Central memory CD4-positive, alpha-beta T cell (primary cell): ENCODE measurements at places on chromosomes 6 and 20.
A peak's percentile ranks its signal among the peaks of the same experiment; 100 is the strongest.

DNA sequence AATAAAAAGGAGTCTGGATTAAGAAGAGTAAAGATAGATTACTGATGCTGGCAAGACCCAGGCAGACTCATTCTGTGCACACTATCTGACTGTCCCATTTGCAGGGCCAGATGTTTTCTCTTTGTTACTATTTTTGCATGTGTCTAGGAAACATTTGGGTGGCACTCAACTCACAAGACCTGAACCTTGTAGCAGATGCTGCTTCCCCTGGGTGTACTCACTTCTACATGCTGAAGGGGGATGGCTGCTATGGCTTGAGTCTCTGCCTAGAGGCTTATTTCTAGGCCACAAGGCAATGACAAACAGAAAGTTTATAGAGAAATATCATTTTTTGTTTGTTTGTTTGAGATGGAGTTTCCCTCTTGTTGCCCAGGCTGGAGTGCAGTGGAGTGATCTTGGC is 351.4 kb downstream of the FOXA2 start:
- no peak for DNase-seq

DNA sequence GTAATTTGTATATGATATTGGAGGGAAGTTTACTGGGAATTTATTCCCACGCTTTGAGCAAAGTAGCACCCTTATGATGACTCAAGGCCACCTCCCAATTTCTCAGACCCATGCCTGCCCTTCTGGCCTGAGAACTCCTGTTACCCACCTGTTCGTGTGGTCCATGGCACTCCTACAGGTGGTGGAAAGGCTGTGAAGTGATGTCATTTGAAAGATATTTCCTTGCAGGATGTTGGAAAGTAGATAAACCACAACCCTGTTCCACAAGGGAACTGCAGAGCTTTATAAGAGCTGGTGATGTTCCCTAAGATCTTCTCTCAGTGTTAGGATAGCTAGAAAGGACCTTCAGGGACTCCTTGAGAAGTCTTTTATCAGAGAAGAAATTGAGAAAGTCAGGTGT is 70.5 kb downstream of the ADGRG6 start:
- no peak for DNase-seq

DNA sequence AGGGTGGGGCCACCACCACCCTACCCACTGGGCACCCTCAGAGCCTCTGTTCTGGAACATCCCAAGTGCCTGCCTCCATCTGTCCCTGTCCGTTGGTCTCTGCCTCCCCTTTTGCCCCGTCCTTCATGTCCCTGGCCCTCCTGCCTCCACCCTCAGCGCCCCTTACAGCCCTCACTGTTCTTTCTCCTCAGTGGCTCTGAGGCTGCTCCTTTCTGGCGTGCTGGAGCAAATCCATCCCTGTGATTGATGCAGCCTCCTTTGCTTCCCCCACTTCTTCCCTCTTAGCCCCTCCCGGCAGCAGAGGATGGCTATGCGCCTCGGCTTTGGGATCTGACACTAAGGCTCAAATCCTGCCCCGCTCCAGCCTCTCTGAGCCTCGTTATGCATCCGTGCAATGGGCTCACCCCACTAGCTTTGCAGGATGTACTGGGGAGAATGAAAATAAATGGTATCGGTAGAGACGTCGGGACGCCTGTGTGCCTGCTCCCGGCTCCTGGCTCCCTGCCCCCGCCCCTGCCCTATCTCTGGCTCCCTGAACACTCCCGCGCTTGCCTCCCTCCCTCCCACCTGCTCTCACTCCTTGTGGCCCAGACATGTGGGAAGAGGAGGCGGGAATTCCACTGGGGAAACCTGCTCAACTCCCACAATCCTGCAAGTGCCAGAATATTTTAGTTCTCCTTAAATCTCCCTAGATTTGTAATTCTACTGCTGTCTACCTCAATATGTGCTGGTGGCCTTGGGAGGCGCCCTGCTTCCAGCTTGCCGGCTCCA is 13.1 kb downstream of the VSTM2L start:
- no peak for DNase-seq

DNA sequence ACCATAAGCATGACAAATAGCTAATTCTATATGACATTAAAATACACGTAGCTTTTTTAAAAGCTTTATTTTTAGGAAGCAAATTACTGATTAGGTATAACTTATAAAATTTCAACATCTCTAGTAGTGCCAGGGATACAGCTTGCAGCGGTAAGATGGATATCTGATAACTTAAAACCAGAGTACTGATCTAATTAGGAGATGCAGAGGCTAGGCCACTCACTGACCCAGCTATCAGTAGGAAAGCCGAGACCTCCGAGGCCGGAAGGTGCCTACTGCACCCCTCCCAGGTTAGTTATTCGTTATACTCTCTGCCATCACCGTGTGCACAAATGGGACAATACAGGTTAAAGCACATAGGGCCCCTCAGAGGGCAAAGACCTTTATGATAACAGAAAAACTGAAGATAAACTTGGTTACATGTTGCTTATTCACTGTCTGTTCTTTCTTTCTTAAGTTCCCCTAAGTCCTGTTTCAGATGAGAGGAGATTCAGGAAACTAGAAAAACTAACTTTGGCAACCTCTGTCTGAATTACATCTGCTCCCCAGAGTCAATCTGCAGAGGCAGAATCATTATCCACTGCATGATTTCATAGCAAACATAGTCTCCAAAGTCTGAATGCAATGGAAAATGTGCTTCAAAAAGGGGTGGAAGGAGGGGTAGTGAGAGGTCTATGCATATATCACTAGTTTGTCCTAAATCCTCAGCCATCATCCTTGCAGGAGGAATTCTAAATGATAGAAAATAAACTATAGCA is 60.8 kb downstream of the RIPOR2 start:
- DNase-seq = no peak

- no peak for DNase-seq
Observed at GRCh38 chr6:119310486-119311036, 39.0 kb downstream of the MAN1A1 start.

DNA sequence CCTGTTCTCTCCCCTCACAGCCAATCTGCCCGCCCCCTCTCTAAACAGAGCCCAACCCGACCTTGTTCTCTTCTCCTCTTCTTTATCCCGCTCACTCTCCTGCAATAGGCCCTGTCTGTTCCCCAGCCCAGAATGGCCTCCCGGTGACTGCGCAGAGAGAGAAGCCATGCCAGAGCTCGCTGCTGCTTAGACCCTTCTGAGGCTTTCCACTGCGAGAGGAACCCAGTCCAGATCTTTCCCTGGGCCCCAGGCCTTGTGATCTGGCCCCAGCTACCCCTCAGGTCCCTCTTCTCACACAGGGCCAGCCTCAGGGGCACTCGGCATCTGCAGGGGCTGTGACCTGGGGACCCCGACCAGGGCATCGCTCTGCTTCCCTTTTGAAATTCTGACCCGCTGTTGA is 58.1 kb downstream of the TMEM242 start:
- DNase-seq = no peak

DNA sequence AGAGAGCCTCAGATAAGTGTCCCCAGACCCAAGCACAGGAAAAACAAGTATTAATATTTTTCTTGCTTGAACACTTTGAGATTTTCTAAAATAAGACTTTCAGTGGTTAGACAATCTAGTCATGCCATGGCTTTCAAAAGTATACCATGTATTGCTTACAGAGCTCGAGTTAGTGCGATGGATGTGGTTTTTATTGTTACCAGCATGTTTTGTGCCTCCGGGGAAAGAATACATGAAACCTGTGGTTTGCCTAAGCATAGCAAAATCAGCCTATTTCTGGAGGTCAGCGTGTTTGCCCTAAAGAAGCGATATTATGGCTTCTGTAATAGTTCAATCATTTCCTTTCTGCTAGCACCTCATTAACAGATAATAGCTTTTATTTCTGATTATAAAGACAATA is 21.6 kb downstream of the RIN2 start:
- no peak for DNase-seq

- DNase-seq = no peak
Observed at GRCh38 chr20:39946931-39947330, 742.1 kb downstream of the MAFB start.

- DNase-seq = no peak
Observed at GRCh38 chr6:54598787-54599313, 247.7 kb upstream of the FAM83B start.

- no peak for DNase-seq
Observed at GRCh38 chr6:33414592-33415271, 3.2 kb downstream of the CUTA start.

GRCh38 chr6:147141711-147142308 is 62.4 kb upstream of the STXBP5 start:
- DNase-seq = no peak

DNA sequence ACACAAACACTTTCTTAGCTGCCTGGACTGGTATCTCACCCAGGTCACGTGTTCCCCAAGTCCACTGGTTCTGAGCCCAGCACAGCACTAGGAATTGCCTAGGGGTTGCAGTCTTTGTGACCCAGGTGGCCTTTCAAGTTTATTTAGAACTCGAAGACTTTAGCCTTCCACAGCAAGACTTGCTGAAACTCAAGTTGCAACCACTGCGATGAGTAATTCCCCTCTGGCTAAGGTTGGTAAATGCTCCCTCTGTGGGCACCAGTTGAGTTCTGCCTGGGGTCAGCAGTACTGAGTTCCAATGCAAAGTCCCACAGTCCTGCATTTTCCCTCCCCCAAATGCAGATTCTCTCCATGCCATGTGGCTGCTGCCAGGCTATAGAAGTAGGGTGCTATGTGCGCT is 77.6 kb upstream of the MOCS1 start:
- no peak for DNase-seq

DNA sequence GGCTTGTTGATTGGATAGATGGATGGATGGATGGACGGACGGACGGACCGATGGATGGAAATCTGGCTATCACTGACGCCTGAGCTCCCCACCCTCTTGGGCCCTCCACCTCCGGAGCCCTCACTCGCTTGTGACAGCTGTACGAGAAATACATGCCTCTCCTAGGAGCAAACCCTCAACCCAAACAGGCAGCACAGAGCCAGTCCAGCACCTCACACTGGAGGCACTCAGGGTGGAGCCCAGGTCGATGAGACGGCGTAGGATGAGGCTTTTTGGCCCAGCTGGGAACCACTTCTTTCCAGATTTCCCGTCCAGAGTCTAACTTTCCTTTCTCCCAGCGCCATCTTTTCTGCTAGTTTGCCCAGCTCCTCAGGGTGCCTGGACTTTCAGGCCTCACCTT is 2.7 kb upstream of the LY6G5C start:
- DNase-seq = no peak

- DNase-seq = peak; percentile 52
Observed at GRCh38 chr6:69866770-69867638, 648 bp downstream of the COL19A1 start.

DNA sequence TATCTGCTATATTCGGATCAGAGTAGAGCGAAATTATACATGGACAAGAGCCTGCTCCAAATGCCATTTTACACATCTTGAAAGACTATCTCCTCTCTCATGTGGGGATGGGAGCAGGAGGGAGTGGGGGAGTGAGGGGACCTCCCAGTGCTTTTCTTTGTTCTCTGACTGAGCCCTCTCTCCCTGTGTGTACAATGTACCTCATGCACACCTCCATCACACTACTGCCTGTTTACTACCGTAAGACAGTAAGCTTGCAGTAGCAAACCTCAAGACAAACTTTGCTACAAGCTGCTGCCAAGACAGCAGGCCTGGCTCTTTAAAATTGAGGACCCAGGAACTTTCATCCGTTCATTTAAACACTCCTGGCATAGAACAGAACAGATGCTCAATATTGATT is 7.2 kb downstream of the NHSL1 start:
- DNase-seq = no peak

DNA sequence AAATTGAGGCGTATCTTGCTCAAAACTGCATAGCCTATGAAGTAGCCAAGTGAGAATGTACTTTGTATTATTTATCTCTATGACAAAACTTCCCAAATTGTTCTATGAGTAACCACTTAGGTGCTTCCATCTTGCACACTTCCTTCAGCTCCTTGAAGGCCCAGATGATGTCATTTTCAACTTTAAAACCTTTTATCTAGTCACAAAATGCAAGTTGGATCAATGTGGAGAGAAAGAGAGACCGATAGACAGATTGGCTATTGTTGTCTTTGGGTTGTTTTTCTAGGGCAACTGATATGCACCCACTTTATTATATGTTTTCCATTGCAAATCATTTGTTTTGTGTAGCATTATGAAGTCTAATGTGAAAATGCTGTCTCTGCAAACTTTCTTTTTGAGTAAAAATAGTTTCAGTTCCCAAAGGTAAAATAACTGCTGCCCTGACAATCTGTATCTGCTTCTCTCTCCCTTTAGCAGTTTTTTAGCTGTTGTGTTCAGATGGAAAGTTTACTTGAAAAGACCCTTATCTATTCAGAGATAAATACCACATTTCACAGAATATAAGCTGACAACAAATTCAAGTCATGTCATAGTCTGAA is 73.7 kb upstream of the CITED2 start:
- no peak for DNase-seq

- DNase-seq = no peak
Observed at GRCh38 chr6:79466207-79466834, 70.9 kb downstream of the LCA5 start.

GRCh38 chr6:50848989-50849795 is 30.5 kb downstream of the TFAP2B start:
- DNase-seq = no peak

GRCh38 chr6:41914343-41914742 is 6.6 kb downstream of the MED20 start:
- no peak for DNase-seq

GRCh38 chr20:37327748-37328147 is 18.2 kb upstream of the SRC start:
- DNase-seq = no peak

DNA sequence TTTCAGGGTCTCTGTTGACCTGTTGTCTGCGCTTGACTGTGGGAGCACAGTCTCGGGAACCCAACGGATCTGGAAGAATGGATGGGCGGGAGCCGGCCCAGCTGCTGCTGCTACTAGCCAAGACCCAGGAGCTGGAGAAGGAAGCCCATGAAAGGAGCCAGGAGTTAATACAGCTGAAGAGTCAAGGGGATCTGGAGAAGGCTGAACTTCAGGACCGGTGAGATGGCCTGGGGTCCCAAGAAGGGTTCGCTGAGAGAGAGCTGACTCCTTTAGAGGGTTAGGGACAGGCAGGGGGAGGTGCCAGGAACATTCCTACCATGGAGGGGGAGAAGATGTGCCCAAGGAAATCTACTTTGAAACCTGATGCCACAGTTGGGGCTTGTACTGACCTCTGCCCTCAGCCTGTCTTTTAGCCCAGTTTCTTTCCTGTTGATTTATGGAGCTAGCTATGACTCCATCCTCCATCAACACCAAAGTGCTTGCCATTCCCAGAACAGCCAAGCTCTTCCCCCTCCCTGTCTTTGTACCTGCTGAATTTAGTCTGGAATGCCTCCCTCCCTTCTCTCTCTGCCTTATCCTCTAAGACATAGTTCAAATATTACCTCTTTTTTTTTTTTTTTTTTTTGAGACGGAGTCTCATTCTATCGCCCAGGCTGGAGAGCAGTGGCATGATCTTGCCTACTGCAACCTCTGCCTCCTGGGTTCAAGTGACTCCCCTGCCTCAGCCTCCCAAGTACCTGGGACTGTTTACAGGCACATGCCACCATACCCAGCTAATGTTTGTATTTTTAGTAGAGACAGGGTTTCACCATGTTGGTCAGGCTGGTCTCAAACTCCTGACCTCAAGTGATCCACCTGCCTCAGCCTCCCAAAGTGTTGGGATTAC is 12.2 kb downstream of the CEP250 start:
- no peak for DNase-seq

DNA sequence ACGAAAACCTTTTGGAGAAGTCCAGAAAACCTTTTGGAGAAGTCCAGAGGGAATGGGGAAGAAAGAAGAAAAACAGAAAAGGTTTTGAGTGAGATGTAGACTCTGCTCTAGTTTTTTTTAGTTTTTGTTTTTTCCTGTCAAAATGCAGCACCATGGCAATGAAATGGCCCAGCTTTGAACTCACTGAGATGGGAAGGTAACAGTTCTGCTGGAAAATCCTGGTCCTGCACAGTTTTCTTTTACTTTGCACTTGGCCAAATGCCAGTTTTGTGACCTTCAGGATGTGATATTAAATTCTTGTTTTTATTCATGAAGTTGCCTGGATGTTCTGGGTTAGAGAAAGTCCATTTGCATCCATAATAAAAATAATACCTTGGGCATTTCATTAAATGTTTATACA is 145.7 kb downstream of the CFAP61 start:
- no peak for DNase-seq
